ENCODE measurements at places on chromosomes 4 and X.

GRCh38 chr4:141900856-141901255 lies 264.5 kb downstream of the IL15 start:
- no peak for DNase-seq

- no peak for DNase-seq
Measured at GRCh38 chr4:73606465-73606974, 13.7 kb downstream of the RASSF6 start.

GRCh38 chrX:101708163-101708562 lies 48.5 kb upstream of the ARMCX2 start:
- DNase-seq, result no peak

DNA sequence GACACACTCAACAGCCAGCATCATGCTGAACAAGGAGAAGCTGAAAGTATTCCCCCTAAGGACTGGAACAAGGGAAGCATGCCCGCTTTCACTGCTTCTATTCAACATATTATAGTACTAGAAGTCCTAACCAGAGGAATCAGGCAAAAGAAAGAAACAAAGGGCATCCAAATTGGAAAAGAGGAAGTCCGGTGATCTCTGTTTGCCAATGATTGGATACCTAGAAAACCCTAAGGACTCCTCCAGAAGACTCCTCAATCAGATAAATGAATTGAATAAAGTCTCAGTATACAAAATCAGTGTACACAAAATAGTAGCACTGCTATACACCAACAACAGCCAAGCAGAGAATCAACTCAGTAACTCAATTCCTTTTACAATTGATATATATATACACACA lies 44.8 kb downstream of the ARFIP1 start:
- DNase-seq, result no peak

DNA sequence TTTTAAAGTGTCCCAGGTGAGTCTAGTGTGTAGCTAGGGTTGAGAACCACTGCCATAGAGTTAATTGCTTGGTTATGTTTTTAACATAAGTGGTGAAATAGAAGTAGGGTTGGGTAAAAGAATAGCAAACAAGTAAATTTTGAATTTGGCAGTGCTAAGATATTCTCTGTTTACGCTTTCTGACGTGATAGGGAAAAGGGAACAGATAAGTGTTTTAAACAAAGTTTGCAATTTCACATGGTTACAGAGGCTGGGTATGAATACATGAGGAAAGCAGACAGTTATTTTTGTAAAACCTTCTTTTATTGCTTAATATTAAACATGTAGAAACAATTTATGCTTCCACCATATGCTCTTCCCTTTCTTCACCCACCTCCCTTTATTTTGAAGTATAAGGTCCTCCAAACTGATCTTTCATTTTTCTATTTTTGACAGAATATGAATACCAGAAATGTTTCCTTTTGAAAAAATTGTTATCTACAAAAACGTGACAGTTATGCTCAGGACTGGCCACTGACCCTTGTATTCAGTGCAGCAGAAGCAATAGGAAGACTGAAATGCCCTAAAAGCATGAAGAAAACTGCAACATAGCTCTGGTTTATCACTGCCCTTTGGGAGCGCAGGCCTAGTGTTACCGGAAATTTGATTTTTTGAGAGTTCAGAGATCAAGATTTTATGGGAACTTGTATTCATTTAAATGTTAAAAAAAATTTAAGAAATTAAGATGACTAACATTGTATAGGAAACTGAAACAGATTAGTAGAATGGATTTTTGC lies 214.4 kb upstream of the ARSJ start:
- no peak for DNase-seq

DNA sequence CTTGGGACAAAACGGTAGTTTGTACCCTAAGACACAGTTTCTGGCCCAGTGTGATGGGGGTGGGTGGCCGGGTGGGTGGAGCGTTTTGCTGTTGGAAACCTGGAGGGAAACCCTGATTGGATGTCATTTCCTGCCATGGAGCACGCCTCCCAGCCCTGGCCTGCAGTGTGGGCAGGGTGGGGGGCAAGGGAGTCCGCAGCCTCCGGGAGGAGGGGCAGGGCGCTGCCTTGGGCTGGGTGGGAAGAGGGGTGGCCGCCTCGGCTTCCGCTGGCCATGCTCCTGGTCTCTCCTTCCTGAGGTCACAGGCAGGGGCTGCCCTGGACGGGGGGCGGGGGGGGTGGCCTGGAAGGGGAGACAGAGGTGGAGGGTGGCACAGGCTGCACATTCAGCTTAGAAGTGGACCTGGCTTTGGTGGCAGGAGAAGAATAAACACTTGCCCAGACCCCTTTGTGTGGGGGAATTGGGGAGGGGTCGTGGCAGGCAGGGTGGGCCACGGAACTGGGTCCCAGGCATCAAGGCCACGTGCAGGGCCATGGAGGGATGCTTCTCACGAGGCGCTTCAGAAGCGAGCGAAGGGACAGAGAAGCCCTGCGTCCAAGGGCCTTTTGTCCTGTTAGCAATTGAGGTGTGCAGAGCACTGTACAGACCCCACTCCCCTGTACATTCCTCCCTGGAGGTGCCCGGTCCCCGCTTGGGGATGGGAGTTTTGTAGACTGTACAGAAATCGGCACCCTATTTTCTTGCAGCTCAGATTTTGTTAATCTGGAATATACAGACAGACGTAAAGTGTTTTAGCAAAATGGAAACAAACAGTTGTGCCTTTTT lies 6.2 kb downstream of the NAT8L start:
- DNase-seq, result no peak

GRCh38 chr4:54930226-54930625 lies 195.2 kb downstream of the KDR start:
- no peak for DNase-seq

DNA sequence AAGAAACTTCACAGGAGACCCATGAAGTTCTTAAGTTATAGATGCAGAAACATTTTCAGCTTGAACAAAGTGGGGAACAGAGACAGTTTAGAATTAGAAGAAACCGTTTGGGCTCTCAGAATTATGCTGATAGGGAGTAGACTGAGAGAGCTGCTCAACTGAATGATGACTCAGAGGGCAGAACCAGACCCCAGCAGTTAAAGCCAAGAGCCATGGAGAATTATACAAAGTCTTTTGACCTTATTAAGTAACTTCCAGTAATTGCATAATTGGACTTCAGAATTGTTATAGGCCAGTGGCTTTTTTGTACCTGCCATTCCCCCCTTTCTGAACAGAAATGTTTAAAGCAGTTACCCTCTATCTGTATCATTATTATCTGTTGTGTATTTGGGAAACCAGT lies 642.1 kb downstream of the CCSER1 start:
- no peak for DNase-seq

DNA sequence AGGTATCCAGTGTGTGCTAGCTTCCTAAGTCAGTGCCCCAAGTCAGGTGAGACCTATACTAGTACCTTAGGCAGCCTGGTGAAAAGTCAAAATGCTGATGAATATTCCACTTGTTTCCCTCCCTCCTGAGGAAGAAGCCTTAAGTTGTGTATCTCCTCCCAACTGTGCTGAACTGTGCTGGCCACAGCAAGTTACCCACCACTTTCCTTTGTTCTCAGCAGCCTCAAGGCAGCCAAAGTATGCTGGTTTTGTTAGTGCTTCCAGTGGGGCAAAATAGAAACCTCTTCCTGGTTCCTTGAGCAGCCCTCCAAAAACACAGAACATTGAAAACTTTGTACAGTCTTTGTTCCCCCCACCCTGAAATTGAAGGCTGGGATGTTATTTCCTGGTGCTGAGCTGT lies 13.9 kb downstream of the ATG4A start:
- no peak for DNase-seq

DNA sequence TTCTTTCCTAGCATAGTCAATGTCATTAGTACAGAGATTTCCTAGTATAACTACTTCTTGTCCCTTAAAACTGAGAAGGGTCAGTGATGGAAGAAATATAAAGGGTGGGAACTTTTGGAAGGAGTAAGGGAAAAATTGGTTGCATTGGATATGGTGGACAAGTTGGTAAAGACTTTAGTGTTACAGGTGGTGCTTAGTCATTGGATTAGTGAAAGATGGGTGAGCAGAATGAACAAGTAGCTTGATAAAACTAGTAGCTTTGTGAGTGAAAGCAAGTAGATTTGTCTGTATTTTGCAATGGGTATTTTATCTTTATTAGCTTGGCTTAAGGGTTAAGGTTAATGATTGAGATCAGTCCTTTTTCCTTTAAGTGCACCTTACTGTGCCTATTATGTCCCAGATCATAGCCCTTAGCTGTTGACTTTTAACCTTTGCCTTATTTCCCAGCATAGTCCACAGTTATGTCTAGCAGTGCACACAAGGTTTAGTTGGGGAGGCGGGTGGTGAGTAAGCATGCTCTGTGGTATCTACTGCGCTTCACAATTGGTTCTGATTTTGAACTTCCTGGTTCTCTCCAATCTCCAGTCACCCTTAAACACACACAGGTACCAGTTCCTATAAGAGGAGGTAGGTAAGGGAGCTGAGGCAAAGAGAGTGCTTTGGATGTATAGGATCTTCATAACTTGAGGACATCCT lies 9.5 kb downstream of the WDR44 start:
- no peak for DNase-seq

DNA sequence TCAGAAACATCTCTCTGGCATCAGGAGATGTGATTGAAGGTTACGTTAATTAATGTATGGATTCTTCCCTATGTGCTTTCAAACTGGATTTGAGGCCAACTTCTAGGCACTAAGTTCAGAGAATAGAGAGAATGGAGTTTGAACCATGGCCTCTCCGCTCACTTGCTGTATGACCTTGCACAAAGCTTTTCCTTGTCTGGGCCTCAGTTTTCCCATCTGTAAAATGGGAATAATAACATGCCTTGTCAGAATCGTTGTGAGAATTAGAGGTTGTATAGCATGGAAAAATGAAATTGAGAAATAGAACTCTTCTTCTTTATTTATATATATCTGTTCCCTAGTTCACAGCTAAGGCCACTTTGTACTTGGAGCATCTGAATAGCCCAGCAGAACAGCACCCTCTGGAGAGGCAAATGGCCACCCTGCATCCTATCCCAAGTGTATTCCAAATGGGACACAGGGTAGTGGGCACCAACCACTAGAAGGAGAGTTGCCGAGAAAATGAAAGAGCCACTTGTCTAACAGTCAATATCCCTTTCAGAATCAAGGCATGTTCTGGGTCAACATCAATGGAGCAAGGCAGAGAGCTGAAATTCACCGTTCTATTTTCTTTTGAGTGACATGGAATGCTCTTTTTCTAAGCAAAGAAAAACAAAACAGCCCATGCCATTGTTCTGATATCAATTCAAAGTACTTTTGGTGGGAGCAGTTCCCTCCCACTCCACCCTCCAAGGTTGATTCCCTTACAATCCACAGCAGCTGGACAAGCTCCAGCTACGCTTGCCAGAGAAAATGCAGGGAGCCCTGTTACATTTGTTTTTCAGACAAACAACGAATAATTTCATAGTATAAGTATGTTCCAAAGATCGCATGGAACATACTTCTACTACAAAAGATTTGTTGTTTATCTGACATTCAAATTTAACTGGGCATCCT lies 23.3 kb upstream of the MTM1 start:
- DNase-seq, result no peak

GRCh38 chr4:137739391-137739790 lies 207.1 kb upstream of the PCDH18 start:
- no peak for DNase-seq

DNA sequence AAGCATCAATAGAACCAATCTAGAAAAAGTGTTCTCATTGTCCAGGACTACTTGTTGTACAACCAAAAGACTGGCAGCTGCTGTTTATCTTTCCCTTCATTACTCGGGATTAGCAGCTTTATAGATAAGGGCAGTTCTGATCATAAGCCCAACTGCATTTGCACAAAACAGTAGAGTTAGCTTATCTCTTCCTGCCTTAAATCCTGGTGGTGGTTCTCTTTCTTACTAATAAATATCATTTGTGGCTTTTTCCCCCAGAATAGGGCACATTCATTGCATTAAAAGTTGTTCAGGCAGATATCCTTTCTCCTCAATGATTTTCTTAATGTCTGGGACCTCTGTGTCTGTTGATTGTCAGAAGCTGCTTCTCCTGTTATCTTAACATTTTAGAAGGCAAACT lies 20.2 kb upstream of the RRAGB start:
- no peak for DNase-seq

- DNase-seq, result no peak
Measured at GRCh38 chr4:113078066-113078465, 28.6 kb downstream of the ANK2 start.

- DNase-seq, result no peak
Measured at GRCh38 chr4:38819569-38819968, 15.0 kb upstream of the TLR1 start.

GRCh38 chr4:176563591-176563990 lies 229.1 kb downstream of the VEGFC start:
- DNase-seq, result peak; percentile 53

DNA sequence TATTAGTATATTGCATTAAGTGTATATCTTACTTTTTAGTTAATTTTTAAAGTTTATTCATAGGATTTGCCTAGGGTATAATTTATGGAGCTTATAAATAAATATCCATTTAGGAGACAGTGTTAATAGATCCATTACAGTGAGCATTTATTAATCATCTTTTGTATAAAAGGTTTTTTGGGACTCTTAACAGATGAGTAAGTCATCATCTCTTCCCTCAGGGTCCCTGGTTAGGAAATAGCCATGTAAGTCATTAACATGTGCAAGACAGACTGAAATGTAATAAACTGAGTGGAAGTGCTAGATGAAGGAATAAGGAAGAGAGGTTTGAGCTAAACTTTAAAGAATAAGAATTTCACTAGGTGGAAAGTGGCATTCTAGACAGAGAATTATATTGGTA lies 69.2 kb downstream of the PAQR3 start:
- DNase-seq, result no peak

- DNase-seq, result no peak
Measured at GRCh38 chr4:98794565-98795205, 134.2 kb downstream of the EIF4E start.

- peak; percentile 95 for DNase-seq
Measured at GRCh38 chr4:74374561-74375327, 9.8 kb downstream of the EREG start.

- no peak for DNase-seq
Measured at GRCh38 chrX:31653422-31653821, 581.6 kb upstream of the FTHL17 start.

DNA sequence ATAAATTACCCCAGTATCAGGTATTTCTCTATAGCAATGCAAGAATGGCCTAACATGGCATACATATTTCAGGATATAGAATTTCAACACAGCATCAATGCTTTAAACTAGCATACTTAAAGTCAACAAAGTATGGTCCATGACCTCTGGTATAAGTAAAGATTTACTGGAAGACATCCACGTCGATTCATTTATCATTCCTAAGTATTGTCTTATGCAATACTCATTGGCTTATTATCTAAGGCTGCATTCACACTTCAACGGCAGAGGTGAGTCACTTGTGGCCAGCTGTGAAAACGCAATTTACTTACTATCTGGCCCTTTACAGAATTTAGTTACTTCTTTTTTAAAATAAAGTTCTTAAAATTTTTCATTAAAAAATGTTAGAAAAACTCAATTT lies 42.6 kb downstream of the ADGRA3 start:
- no peak for DNase-seq

GRCh38 chrX:134423606-134424005 lies 36.4 kb upstream of the HPRT1 start:
- DNase-seq, result peak; percentile 13

- DNase-seq, result peak; percentile 1
Measured at GRCh38 chrX:134144231-134144630, 92.8 kb upstream of the CCDC160 start.

- DNase-seq, result no peak
Measured at GRCh38 chr4:108454227-108454626, 166.1 kb upstream of the RPL34 start.

- no peak for DNase-seq
Measured at GRCh38 chrX:23317799-23318724, 16.6 kb upstream of the PTCHD1 start.

- no peak for DNase-seq
Measured at GRCh38 chrX:113399506-113400192, 559.0 kb upstream of the AMOT start.

- DNase-seq, result no peak
Measured at GRCh38 chrX:65406532-65406931, 128.1 kb downstream of the LAS1L start.

Measured in NCI-H460 (cell line).